ENCODE measurements at places on chromosomes 13 and 19. TPM values are rescaled to one million over a fixed set of nuclear protein-coding genes. Genes with fewer than 3 reads are reported as not detected.

DNA sequence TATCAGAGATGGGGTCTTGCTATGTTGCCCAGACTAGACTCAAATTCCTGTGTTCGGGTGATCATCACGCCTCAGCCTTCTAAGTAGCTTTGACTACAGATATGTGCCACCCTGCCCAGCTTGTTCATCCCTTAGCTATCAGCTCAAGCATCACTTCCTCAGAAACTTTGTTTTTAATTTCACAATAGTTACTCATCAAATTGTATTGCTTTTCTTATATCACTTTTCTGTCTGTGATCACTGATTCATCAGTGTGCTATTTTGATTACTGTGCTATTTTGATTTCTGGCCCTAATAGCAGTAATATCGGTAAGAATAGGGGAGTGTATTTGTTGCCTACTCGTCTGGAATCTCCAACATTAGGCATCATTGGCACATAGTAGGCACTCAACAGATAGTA, 878.6 kb upstream of the PCDH20 start:
- no peaks in the 10 kb centered on the region for H3K27me3 ChIP-seq
- no peak overlapping the region for H3K4me3 ChIP-seq
- H3K36me3 ChIP-seq, result no peaks in the 10 kb centered on the region
- H3K27ac ChIP-seq, result no peak overlapping the region

DNA sequence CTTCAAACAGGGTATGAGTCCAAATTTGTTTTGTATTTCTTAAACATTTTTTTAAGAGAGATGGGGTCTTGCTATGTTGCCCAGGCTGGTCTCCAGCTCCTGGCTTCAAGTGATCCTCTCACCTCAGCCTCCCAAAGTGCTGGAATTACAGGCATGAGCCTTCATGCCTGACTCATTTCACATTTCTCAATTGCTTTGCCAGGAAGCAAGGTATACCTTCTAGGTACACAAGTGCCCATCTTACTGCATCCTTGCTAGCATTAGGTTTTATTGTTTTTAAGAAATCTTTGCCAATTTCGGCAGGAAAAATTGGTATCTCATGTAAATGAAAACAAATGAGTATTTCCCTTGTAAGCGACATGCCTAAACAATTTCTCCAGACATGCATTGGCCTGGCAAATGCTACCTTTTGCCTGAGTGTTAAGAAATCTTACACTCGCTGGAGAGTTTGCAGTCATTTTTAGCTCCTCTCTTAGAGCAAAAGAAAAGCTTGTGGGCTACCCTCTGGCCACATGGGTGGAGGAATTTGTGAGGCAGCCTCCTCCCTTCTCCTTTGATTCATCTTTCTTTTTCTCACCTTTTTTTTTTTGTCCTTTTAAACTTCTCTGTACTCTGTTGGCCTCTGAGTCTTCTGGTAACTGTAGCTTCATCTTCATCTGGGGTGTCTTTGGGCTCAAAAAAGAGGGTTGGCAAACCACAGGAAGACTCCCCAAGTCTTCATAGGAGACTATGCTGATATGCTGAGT, 33.0 kb downstream of the ACTL9 start:
- no peaks in the 10 kb centered on the region for H3K4me1 ChIP-seq
- no peak for DNase-seq
- no peaks in the 10 kb centered on the region for H3K36me3 ChIP-seq
- peaks cover 5% of the 10 kb centered on the region for H3K27me3 ChIP-seq
- H3K27ac ChIP-seq, result no peak overlapping the region

DNA sequence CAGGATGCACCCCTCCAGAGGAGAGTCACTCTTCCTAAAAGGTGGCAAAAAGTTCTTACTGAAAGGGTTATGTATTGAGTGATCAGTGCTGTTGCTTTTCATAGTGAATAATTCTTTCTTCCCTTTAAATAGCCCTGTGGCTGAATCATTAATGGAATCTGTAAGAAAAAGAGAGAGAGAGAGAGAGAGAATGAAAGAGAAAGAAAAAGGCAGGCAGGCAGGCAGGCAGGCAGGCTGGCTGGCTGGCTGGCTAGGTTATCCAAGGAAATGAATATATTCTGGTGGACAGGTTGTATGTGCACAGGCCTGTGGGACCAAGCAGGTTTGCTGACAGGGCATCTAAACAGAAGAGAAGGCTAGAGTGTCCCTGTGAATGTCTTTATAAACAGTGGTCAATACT, 100.5 kb downstream of the DLEU7 start:
- no peak overlapping the region for H3K4me3 ChIP-seq
- DNase-seq, result no peak
- H3K4me1 ChIP-seq, result no peaks in the 10 kb centered on the region
- no peaks in the 10 kb centered on the region for H3K36me3 ChIP-seq

GRCh38 chr19:54464044-54464629, 559 bp upstream of the LENG9 start:
- H3K4me3 ChIP-seq, result peak overlapping the region; percentile 91
- DNase-seq, result peak; percentile 55
- peaks cover 29% of the 10 kb centered on the region for H3K4me1 ChIP-seq
- H3K27ac ChIP-seq, result peak overlapping the region; percentile 96
- peaks cover 21% of the 10 kb centered on the region for H3K36me3 ChIP-seq
- H3K27me3 ChIP-seq, result peaks cover 28% of the 10 kb centered on the region

The TNFSF9 gene
- 0.63 TPM for total RNA-seq

The RGL3 gene
- 11.7 TPM for total RNA-seq

GRCh38 chr13:29849731-29850212, 645 bp downstream of the UBL3 start:
- peaks cover 4% of the 10 kb centered on the region for H3K27me3 ChIP-seq
- DNase-seq, result peak; percentile 75
- H3K27ac ChIP-seq, result peak overlapping the region; percentile 98
- peaks cover 20% of the 10 kb centered on the region for H3K36me3 ChIP-seq

DNA sequence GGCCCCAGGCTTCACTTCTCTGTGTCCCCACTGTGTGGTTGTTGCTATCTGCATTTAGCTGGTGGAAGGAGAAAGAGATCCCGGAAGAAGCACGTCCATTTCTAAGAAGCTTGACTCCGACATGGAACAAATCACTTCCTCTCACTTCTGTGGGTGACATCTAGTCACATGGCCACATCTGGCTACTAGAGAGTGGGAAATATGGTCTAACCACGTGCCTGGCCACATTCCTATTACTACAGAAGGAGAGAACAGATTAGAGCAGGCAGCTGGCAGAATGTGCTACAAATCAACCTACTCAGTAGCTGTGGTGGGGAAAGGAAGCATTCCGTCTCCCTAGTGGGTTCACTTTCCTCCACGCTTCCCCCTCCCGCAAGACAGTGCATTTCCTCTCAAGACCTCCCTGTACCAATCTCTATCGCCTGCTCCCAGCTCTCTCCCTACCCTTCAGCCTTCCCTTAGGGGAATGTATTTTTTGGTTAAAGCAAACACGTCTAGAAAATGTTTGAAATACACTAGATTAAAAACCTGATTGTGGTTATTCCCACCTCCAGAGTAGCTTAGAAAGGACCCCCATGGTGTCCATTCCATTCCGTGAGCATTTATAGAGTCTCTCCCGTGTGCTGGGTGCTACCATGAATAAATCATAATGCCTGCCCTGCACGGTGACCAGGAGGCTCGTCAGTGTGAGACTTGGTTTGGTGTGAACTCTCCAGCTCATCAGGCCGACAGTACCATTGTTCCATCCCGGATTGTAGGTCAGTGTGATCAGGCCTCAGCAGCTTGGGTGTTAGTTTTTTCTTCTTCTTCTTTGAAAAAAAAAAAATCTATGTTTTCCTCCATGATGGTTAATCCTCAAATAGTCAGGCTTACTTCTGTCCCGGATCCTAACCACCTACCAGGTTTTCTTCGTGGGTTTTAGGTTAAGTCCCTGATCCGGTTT, 8.0 kb upstream of the AMER2 start:
- no peak for DNase-seq
- peaks cover 26% of the 10 kb centered on the region for H3K27me3 ChIP-seq
- no peak overlapping the region for H3K27ac ChIP-seq
- H3K36me3 ChIP-seq, result no peaks in the 10 kb centered on the region

DNA sequence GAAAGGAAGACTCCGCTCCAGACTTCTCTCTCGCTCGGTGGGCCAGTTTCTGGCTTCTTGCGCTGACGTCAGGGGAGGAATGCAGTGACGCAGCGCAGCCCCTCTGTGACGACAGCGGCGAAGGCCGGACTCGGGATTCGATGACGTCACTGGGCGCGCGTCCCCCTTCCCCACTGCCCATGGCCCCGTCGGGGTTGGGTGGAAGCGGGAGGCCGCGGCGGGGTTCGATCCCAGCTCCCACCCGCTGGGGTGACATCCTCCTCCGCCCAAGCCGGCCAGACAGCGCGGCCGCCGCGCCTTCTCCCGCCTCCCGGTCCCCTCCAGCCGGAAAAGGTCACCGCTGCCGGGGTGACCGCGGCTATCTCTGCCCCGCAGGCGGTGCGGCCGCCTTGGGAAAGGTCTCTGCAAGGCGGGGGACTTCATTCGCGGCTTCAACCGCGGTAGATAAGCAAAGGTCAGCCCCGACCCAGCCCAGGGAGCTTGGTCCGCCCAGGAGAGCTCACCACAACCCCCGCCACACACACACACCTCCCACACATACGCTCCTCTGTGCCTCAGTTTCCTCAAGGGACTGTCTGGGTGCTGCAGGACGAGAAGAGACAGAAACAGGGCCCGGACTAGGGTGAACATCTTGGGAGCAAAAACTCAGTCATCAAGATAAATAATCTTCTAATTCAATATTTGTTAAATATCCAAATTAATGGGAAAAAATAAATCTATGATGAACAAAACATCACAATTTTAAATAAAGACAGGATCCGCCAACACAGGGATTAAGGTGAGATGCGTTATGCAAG, 844 bp upstream of the RFX1 start:
- peaks cover 17% of the 10 kb centered on the region for H3K4me1 ChIP-seq
- H3K27me3 ChIP-seq, result peaks cover 3% of the 10 kb centered on the region
- no peak for DNase-seq
- H3K36me3 ChIP-seq, result no peaks in the 10 kb centered on the region
- peak overlapping the region; percentile 100 for H3K27ac ChIP-seq
- peak overlapping the region; percentile 97 for H3K4me3 ChIP-seq

DNA sequence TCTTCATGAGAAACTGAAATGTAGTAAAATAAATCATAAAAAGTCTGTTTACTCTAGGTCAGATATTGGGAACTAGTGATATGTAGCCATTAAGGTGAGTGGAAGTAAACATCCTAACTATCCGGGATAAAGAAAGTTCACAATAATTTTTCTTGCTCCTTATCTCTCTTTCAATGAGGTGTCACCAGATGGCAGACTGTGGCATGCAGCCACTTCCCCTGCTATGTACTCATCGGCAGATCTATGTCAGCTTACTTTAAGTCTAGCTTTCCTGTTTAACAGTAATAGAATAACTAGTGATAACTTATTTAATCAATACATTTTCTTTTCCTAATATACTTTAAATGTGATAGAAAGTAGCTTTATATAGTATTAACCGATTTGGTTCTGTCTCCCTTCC, 181.9 kb downstream of the NDFIP2 start:
- peaks cover 10% of the 10 kb centered on the region for H3K27me3 ChIP-seq
- no peaks in the 10 kb centered on the region for H3K4me1 ChIP-seq
- H3K27ac ChIP-seq, result no peak overlapping the region
- no peaks in the 10 kb centered on the region for H3K36me3 ChIP-seq
- H3K4me3 ChIP-seq, result no peak overlapping the region
- no peak for DNase-seq

DNA sequence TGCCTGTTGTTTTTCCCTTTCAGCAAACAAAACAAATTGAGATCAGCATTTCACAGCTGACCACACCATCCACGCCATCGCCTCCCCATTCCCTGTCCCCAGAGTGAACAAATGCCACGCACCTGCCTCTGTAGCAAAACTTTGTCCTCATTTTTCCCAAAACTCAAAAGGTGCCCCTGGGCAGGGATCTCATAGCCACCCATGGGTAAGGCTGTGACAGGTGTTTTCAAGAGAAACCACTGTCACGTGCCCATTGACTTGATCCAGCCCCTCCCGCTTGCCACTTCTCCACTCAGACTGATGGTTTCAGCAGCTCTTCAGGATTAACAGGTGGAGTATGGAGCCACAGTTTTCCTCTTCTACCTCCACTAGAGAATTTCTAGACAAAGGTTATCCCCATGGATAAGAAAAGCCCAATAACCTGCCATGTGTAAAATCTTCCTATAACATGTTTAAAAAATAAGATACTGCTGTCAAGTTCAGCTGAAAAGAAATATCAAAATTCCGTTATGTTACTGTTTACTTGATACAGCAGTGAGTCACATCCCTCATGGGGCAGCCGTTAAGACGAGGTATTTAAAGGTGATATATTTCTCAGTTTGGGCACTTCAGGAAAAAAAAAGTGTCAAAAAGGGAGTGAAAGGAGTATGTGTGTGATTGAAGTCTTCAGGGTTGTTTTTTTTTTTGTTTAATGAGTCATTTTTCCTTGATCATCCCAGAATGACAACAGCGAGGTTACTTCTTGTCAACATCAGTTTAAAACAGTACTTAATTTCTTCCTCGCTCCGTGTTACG, 63.5 kb upstream of the GPR183 start:
- no peak overlapping the region for H3K4me3 ChIP-seq
- no peak for DNase-seq

GRCh38 chr19:43444531-43445287, 20.7 kb downstream of the LYPD3 start:
- DNase-seq, result no peak
- no peak overlapping the region for H3K27ac ChIP-seq
- no peaks in the 10 kb centered on the region for H3K36me3 ChIP-seq
- peaks cover 10% of the 10 kb centered on the region for H3K27me3 ChIP-seq
- H3K4me1 ChIP-seq, result peaks cover 8% of the 10 kb centered on the region

GRCh38 chr19:50842130-50842529, 8.8 kb upstream of the KLK15 start:
- no peaks in the 10 kb centered on the region for H3K4me1 ChIP-seq
- no peak overlapping the region for H3K27ac ChIP-seq
- DNase-seq, result no peak
- no peaks in the 10 kb centered on the region for H3K36me3 ChIP-seq
- no peak overlapping the region for H3K4me3 ChIP-seq

DNA sequence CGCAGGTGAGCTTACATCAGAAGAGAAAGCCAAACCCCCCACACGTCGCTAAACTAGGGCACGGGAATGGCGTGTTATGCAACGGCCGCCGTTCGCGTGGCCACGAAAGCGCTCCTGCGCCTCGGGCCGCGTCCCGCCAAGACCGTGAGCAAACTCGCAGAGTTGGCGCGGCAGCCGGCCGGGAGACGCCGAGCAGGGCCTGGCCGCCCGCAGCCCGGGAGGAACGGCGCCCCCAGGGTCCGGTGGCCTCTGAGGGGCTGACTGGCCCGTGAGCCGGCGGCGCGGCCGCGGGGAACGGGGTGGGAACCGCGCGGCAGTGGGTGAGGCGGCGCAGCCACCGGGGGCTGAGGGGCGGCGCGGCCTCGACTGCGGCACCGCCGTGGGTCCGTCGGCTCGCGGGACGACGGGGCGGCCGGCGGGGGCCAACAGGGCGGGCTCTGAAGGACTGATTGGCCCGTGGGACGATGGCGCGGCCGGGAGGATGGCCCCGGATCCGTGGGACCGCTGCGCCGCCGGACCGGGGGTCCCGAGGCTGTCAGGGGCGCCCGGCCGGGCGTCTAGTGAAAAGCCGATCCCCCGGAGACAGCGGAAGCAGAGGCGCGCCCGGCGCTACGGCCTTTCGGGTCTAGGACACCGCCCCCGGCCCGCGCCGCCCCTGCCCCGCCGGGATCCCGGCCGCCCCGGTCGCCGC, 903 bp downstream of the LATS2 start:
- peaks cover 9% of the 10 kb centered on the region for H3K27me3 ChIP-seq
- H3K27ac ChIP-seq, result peak overlapping the region; percentile 84
- no peak for DNase-seq
- peaks cover 59% of the 10 kb centered on the region for H3K4me1 ChIP-seq
- H3K4me3 ChIP-seq, result peak overlapping the region; percentile 90

All from HFFc6 (cell line).